Activated T-cell treated with anti-CD3 and anti-CD28 coated beads, Interleukin-2, amount 50 U/mL, for 1 hour (primary cell): ENCODE measurements at places on chromosomes 6 and 20.

GRCh38 chr6:30711758-30712380, 5.2 kb downstream of the MDC1 start:
- no peak for DNase-seq

- DNase-seq, result no peak
Observed at GRCh38 chr6:105192707-105193465, 13.1 kb upstream of the POPDC3 start.

DNA sequence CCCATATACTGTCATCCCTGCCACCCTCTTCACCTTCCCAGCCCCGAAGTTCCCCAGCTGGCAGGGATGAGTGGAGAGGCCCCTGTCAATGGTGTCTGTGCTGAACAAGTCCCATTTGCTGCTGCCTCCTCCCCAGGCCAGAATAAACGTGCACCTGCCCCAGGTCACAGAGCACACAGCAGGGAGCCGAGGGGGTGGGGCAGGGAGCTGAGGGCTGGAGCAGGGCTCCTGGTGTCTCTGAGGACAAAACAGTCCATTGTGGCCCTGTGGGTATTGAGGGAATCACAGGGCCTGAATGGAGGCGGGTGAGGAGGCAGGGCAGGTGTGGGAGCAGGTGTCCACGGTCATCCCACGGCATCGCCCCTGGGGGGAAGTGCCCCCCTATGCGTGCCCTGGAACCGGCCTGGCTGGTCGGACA, 55.8 kb downstream of the SNAI1 start:
- no peak for DNase-seq

GRCh38 chr20:39885975-39886649, 802.9 kb downstream of the MAFB start:
- DNase-seq, result no peak

DNA sequence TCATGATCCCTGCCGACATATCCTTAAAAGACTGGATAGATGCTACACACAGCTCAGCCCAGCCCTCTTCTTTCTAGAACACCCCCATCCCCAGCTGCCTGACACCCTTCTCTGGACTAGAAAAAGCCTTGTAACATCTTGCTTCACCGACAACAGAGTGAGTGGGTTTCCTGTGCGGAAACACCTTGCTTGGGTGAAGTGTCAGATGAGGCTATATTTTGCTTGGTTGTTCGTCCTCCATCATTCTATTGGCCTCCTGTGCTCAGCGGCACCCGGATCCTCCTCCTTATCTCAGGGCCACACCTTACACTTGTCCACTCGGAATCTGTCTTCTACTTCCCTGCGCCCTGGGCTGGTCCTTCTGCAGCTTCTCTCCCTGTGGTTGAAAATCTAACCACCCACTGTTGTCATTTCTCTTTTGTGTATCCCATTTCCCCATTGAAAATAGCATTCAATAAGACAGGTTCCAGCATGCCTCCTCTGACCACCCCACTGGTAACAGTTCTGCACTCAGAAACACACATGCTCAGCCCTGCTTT, 101.3 kb upstream of the MLN start:
- DNase-seq, result peak; percentile 53

DNA sequence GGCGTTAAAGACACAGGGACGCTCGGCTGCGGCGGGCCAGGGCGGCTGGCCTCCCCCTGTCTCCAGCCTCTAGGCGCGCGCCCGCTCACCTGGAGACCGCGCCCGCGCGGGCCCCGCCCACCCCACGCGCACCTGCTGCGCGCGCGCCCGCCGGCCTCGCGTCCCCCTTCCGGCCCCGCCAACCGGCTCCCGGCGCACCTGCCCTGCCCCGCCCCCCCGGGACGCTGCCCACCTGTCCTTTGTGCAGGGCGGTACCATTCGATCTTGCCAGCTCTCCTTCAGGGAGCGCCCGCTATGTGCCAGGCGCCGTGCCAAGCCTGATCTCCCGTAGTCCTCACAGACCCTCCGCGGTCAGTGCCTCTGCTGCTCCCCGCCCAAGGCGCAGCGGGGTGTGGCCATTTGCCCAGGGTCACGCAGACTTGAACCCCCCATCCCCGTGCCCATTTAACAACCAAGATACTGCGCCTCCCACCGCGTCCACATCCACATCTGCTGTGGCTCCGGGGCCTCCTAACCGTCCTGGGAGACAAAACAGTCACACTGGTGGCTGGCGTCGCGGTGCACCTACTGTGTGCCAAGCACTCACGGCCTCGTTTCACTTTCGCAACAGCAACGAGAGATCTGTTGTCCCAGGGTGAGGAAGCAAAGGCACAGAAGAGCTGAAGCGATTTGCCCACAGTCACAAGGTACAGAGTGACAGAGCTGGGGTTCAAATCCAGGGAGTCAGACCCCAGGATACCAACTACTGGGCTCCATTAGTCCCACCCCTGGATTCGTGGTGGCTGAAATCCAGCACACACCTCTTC, 48.1 kb downstream of the NOL4L start:
- DNase-seq, result peak; percentile 74

- DNase-seq, result no peak
Observed at GRCh38 chr6:145643760-145644159, 91.6 kb downstream of the EPM2A start.

DNA sequence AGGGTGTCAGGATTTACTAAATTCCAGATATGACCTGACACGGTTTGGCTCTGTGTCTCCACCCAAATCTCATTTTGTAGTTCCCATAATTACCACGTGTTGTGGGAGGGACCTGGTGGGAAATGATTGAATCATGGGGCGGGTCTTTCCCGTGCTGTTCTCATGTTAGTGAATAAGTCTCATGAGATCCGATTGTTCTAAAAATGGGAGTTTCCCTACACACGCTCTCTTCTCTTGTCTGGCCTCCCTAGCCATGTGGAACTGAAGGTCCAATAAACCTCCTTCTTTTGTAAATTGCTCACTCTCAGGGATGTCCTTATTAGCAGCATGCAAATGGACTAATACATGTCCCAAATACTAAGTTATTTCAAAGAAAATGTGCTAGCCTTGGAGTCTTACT, 121.1 kb downstream of the CENPW start:
- DNase-seq, result no peak

- no peak for DNase-seq
Observed at GRCh38 chr20:62357187-62357667, 9.9 kb downstream of the LAMA5 start.

GRCh38 chr6:48535582-48536009, 424.6 kb upstream of the PTCHD4 start:
- no peak for DNase-seq

DNA sequence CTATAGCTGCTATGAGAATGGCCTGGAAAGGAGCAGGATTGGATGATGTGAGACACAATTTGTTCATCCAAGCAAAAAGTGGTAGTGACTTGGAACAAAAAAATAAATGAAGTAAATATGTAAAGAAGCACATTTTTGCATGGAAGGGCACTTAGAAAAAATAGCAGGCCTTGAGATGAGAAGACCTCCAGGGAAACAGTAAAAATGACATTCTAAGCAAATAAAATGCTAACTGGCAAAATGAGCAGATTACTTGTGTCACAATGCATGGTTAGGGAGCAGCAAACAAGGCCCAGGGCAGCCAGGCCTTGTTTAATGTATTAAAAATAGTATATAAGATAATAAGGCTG, 19.8 kb upstream of the COX7A2 start:
- DNase-seq, result no peak

- DNase-seq, result no peak
Observed at GRCh38 chr20:41290804-41291389, 26.6 kb downstream of the ZHX3 start.

GRCh38 chr6:166026586-166027126, 141.0 kb downstream of the TBXT start:
- no peak for DNase-seq

DNA sequence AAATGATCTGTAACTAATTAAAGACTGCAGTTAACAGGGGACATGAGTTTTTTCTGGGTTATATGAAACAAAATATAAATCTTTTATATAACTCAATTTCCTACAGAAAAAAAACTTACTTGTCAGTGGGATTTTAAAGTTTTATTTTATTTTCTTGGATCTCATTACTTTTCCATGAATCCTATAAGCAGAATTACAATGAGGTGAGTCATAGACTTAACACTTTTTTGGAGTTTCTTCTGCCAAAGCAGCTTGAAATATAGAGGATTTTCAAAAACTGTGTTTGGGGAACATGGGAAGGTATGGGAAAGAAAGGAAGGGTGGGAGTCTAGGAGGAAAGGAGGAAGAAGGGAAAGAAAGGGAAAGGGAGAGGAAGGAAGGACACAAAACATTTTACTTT, 130.7 kb downstream of the AIG1 start:
- DNase-seq, result no peak

GRCh38 chr6:155382338-155382685, 68.0 kb upstream of the TFB1M start:
- no peak for DNase-seq

DNA sequence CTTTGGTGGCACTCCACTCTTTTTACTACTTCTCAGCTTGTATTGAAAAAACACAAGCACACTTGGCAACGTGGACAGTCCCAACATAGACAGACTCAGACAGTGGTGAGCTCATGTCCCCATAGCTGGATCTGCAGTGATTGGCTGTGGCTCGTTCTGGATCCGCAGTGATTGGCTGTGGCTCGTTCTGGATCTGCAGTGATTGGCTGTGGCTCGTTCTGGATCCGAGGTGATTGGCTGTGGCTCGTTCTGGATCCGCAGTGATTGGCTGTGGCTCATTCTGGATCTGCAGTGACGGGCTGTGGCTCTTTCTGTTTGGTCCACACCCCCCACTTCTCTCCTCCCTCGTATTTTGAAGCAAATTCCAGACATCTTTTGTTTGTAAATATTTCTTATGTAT, 28.0 kb downstream of the OSBPL2 start:
- no peak for DNase-seq

DNA sequence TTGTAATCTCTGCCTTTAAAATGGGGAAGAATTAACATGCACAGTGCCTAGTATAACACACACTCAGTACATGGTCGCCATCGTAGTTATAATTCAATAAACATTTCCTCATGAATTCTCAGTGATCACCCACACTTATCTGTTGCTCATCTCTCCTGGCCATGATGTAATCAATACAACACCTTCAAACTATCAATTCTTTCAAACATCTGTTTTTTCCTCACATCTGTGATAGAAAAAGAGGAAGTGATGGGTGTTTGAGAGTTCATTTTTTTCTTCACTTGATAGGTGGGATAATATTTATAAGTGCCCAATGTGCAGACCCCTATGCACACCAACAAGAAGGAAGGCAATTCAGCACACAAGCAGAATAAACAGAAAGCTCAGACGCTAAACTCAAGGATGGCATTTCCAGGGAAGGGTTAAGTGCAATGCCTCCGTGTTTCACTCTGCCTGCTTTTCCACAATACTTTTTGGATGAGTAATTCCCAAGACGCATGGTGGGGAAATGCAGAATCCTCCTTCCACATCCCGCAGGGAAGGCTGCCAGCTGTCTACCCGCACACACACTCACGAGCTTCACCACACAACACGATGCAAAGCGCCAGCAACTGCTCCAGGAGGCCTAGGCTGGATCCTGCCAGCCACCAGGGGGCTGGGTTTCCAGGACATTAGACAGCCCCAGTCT, 100.3 kb downstream of the GMPR start:
- no peak for DNase-seq

- no peak for DNase-seq
Observed at GRCh38 chr6:89172131-89172530, 26.3 kb downstream of the PM20D2 start.

- DNase-seq, result no peak
Observed at GRCh38 chr6:7148100-7148822, 40.5 kb downstream of the RREB1 start.

DNA sequence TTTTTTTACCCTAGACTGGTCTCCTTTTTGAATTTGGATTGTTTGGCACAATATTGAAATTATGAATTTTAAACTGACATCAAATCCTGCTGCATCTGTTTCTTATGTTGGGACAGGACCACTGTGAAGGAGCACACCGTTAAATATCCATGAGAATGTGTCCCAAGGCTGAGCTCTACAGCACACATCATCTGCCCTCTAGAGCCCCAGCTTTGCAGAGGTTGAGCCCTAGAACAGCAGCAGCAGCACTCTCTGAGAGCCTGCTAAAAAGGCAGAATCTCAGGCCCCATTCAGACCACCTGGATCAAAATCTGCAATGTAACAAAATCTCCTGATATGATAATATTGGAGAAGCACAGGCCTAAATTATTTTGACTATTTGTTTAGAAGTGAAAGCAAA, 192.1 kb upstream of the CCN2 start:
- no peak for DNase-seq

DNA sequence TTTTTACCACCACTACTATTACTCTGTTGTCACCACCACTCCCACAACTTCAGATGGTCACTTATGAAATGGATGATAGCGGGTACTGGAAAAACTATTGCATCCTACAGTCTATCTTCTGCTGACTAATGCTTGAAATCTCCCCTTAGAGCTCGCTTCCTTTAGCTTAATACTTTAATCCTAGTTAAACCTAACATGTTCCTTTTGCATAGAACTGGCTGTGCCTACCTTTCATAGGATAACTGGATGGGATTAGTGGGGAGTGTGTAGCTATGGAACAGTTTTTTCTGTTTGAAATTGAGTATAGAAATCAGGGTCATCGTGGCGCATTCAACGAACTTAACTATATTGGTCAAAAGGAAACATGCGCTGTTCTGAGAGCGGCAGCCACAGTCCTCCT, 294.7 kb downstream of the FARS2 start:
- no peak for DNase-seq

DNA sequence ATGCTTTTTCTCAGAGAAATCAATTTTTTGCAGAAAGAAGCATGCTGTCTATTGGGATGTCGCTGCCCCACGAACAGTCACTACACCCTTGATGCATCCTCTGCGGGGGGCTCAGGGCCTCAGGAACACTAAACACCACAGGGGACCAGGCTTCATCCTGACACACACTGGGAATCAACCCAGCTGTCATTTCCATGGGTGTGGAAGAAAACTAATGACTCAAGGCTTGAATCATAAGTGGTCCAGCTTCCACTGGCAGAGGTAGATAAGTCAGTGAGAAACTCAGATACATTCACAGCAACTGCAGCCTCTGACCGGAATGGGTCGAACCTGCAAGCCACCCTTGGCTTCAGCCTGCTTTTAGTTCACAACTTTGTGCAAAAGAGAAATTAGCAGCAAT, 81.3 kb upstream of the SPTLC3 start:
- DNase-seq, result no peak

GRCh38 chr6:93799226-93799625, 379.9 kb upstream of the EPHA7 start:
- no peak for DNase-seq

- no peak for DNase-seq
Observed at GRCh38 chr20:46638134-46638897, 12.9 kb downstream of the SLC13A3 start.

DNA sequence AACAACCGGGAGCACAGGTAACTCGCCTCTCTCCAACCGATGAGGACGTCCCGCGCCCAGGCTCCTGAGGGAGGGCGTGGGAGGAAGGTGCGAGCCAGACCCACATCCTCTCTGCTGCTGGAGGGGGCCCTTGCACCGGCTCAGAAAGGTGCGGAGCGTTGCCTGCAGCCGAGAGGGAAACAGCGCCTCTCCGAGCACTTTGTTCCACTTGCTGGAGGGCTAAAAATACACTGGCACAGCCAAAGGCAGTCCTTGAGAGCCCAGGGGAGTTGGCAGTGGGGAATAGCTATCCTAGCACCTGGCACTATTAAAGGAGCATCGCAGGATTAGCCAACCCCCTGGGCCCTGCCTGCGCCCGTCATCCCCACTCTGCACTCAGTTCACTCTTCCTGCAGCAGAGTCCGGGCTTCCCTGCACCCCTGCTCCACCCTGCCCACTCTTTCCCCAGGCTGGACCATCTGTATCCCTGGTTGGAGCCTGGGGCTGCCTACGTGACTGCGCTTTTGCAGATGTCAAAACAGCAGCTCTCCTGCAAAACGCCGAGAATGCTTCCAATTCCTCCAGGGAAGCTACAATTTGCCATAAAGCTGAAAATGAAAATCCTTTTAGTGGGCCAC, 108.9 kb downstream of the SNX5 start:
- DNase-seq, result no peak
